Stimulated activated CD8-positive, alpha-beta memory T cell treated with anti-CD3 and anti-CD28 coated beads, Interleukin-4, amount 100 ng/mL, for 24 hours (primary cell): ENCODE measurements at places on chromosomes 4 and X.

GRCh38 chr4:13599159-13599558, 28.4 kb downstream of the BOD1L1 start:
- no peak for DNase-seq

DNA sequence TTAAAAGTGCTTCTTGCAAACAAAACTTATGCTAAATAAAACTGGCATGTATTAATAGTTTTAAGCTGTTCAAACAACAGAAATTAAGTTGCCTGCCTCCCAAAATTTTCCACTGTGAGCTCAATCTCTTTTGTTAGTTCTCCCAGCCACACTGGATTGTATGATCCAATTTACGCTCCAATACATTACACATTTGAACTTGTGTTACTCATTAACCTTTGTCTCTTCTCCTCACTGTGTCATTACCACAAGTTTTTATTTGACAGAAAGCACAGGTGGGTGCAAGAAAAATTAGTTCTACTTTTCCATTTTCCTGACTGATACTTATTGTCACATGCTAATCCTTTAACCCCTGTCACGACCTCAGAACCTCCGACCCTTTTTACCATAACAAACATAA, 55.5 kb downstream of the SHISA3 start:
- no peak for DNase-seq

DNA sequence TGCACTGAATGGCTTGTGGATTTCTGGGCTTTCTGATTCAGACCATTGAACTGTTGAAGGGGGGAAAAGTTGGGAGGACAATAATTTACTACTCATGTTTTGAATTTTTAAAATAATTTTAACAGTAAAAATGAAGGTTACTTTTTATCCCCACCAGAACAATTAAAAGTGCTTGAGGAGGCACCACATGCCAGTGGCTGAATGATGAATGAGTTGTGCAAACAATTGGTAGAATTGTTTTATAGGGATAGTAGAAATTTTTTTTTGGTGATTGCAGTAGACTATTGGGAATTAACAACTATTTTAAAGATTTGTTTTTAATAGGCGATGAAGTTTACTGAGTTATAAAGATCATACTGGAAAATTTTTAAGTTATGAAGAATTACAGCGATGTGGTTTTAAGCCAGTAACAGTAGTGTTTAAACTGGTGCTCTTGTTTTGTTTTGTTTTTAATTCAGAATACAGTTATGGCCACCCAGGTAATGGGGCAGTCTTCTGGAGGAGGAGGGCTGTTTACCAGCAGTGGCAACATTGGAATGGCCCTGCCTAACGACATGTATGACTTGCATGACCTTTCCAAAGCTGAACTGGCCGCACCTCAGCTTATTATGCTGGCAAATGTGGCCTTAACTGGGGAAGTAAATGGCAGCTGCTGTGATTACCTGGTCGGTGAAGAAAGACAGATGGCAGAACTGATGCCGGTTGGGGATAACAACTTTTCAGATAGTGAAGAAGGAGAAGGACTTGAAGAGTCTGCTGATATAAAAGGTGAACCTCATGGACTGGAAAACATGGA, 2.7 kb downstream of the REST start:
- no peak for DNase-seq

- DNase-seq: no peak
These were observed 4.4 kb downstream of the GPRIN3 start for GRCh38 chr4:89303177-89303576.

DNA sequence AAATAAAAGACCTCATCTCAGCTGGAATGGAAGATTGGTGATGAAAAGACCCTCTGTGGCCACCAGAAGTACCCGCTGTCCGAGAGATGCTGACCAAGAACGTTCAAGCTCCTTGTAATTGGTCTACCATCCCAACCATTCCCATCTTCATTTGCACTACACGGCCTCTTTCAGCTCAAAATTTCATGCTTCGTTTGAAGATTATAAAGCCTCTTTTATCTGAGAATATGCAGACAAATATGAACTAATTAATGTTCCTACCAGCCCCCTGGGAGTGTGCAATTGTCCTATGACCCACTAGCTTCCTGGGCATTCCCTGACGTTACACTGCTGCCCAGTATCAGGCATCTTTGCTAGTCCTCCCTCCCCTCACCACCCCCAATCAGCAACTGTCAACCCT, 583.7 kb downstream of the MID1IP1 start:
- DNase-seq: no peak

- no peak for DNase-seq
These were observed 900.3 kb downstream of the PCDH7 start for GRCh38 chr4:31620476-31620875.

- no peak for DNase-seq
These were observed 29.9 kb upstream of the CPLX1 start for GRCh38 chr4:855880-856224.

- no peak for DNase-seq
These were observed 15.5 kb downstream of the MCF2 start for GRCh38 chrX:139692506-139692849.

DNA sequence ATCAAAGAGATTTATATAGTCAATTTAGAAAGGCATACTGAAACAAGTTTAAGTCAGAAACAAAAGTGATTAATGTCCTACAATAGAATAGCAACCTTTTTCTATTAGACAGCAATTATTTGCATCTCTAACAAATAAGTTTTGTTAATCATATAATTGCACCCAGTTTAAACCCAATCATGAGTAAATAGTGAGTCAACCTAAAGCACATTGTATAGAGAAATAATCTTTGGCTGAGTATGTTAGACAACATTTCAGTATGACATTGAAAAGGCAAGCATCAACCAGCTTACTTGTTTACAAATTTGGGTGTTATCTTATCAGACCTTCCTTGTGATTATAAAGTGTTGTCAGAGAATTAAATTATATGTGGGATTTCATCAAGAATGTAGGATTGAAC, 209.5 kb downstream of the IL15 start:
- no peak for DNase-seq

- peak; percentile 30 for DNase-seq
These were observed 43.7 kb downstream of the DDX3X start for GRCh38 chrX:41377624-41378023.

- DNase-seq: no peak
These were observed 66.4 kb downstream of the DIPK2B start for GRCh38 chrX:45134315-45134731.
